Spinal cord (tissue), 10 donors: ENCODE measurements at places on chromosomes 5 and 9. TPM values are rescaled to one million over a fixed set of nuclear protein-coding genes. Genes with fewer than 3 reads are reported as not detected.

Gene ZNF622
- polyA plus RNA-seq = 26.3 TPM

Gene TSSK1B
- not detected for polyA plus RNA-seq

Gene C6
- 0.17 TPM for polyA plus RNA-seq

Gene TLX3
- 11.1 TPM for polyA plus RNA-seq

Gene KIAA0825
- polyA plus RNA-seq = 2.9 TPM

Gene FAM114A2
- 16.4 TPM for polyA plus RNA-seq

Gene CXCL14
- 20.4 TPM for polyA plus RNA-seq

Gene HTR4
- 1.6 TPM for polyA plus RNA-seq

Gene AHRR
- 4.3 TPM for polyA plus RNA-seq

Gene SSNA1
- polyA plus RNA-seq = 64.1 TPM
